ENCODE measurements at places on chromosomes 5 and 9.

- no peak for DNase-seq
Observed at GRCh38 chr5:16135506-16135905, 44.1 kb downstream of the MARCHF11 start.

DNA sequence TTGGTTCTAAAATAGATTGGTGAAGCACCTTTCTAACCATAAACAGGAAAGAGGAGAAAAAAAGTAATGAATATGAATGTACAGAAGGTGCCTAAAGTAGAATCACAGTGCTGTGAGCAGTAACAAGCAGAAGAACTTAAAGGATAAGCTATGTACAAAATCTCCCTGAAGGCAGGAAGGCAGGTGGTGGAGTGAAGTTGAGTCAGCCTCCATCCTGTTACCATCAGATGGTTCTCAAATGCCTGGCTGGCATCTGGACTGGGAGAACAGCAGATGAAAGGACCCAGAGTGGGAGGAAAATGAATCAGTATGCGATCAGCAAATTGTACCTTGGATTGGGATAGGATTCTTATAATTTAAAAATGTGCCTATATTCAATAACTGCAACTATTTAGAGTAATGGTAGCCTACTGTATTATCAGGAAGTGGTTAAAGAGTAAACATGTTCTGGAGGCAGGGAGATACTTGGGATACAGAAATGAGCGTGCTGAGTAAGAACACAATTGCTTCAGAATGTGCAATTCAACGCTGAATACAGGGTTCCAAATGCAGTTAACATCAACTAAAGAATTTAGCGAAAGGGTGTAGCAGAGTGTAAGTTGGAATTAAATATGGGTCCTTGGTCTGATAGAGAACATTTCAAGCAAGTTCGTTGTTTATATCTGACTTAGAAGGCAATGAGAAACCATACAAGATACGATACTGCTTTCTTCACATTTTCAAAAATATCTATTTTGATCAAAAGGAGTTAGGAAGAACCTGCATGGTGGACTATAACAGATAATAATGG is 21.1 kb upstream of the FER start:
- DNase-seq = peak; percentile 81

DNA sequence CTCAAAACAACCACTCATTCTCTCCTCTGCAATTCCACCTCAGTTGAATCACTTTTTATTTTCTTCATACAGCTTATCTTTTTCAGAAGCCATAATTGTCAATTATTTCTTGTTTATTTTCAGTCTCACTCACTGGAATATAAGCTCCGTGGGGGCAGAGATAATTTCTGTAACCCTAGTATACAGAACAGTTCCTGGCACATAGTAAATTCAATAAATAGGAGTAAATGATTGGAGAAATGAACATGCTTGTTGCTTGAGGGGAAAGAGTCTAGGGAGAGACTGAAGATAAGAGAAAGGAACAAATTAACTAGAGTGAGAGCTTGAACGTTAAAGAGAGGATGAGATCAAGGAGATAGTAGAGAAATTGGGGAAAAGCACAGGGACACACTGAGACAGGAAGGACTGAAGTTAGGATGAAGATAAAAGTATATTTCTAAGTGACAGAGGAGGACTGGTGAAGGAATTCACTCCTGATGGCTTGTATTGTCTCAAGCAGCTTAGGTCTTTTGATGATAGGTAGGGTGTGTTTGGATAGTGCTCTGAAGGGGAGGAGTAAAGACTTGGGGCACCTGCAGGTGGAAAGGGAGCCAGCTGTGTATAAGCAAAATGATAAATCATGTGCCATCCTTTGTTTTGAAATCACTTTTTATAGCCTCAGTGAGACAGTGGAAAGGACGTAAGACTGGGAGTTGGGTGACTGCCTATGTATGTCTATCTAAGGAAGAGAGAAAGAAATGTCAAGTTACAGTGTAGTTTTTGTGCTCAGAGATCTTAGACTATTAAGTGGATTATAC is 2.2 kb downstream of the NAA35 start:
- DNase-seq = no peak

- DNase-seq = peak; percentile 61
Observed at GRCh38 chr9:38416461-38416860, 7.8 kb downstream of the IGFBPL1 start.

GRCh38 chr5:162503796-162504195 is 436.2 kb downstream of the GABRG2 start:
- DNase-seq = no peak

- DNase-seq = no peak
Observed at GRCh38 chr9:137530331-137530730, 19.9 kb downstream of the PNPLA7 start.

- no peak for DNase-seq
Observed at GRCh38 chr5:74476819-74477453, 163.6 kb downstream of the ENC1 start.

DNA sequence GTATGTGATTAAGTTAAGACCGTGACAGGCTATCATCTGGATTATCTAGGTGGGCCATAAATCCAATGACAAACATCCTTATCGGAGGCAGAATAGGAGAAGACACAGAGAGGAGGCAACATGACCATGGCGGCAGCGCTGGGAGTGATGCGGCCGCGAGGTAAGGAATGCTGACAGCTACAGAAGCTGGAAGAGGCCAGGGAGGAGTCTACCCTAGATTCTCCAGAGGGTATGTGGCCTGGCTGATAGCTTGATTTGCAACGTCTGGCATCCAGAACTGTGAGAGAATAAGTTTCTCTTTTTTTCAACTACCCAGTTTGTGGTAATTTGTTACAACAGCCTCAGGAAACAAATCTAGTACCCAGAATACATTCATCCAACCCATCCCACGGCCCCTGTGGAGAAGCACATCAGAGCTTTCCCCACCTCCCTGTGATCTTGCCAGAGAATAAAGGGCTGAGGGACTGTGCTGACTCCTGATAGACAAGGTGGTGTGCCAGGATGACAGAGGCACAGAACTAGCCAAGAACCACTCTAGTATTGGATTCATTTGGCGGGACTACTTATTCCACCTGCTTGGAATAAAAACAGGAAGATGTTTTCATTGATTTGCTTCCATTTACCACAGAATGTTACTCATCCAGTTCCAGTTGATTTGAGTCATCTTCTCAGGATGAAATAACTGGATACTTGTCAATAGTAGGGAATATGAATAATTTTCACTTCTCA is 187.4 kb downstream of the MAN2A1 start:
- DNase-seq = no peak
